NCI-H1436 treated with DMSO at 0.1 percent for 48 hours (cell line): ENCODE measurements at places on chromosomes 1 and 21.

GRCh38 chr1:197343663-197344273 is 75.7 kb downstream of the CRB1 start:
- DNase-seq = no peak

DNA sequence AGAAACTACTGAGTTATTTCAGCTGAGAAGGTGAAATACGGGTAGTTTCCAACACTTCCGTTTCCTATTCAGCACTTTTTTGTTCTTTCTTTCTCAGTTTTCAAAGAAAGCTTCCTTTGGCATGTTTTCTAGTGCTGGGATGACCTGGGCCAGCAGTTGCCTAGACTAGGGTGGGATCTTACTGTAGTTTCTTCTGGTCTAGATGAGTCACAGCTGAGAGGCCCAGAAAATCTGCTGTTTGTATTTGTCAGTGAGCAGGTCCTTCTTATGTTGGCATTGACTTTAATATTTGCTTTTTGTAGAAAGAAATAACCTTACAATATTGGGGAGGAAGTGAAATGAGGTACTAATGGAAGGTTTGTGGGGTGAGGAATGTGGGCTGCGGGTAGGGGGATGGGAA is 22.2 kb downstream of the C1orf21 start:
- no peak for DNase-seq

DNA sequence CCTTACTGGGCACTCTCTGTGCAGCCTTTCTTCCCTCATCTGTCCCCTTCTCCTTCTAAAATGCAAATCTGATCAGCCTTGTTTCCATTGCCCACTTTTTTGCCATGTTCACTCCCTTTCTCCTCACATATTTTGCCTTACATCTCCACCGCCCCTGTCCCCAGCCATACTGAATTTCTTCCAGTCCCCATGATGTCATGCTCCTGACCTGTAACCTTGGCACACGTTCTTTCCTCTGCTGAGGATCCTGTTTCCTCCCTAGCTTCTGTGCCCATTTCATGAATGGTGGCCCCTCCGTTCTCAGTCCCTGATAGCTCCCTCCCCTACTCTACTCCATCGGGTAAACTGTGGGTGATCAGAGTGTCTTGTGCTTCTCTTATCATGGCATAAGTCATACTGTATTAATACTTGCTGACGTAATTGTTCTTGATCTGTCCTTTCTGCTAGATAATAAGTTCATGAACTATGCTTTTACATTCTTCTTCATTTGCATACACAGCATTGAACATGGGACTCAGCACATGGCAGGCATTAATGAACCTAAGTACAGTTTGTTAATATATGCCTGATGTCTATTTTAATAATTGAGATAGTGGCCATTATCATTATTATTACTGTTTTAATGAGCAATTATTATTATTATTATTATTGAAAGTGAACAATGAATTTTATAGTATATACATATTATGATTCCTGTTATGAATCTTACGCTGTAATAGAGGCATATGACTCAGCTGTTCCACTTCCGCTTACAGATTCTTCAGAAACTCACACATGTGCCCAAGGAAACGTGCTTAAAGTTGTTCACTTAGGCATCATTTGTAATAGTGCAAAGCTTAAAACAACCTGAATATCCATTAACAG is 28.5 kb downstream of the MAP3K21 start:
- no peak for DNase-seq

GRCh38 chr1:935751-936231 is 12.1 kb downstream of the SAMD11 start:
- DNase-seq = no peak

- no peak for DNase-seq
These were observed 356 bp downstream of the TSPAN1 start for GRCh38 chr1:46175243-46175642.

GRCh38 chr1:106222403-106222802 is 834.1 kb upstream of the PRMT6 start:
- DNase-seq = no peak

DNA sequence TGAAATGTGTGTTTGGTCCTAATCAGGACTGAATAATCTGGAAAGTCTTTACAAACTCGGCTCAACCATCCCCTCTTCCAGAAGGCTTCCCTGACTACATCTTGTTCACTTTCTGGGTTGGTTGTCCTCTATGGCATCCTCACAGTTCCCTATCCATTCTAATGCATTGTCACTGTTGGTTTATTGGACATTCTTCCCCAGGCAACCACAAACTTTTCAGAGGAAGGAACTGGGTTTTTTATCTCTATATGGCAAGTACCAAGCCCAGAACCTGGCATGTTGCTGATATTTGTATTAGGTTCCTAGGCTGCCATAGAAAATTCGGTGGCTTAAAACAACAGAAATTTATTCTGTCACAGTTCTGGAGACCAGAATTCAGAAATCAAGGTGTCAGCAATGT is 363.5 kb upstream of the ST6GALNAC5 start:
- no peak for DNase-seq

GRCh38 chr1:217542136-217542777 is 88.6 kb downstream of the GPATCH2 start:
- DNase-seq = no peak

DNA sequence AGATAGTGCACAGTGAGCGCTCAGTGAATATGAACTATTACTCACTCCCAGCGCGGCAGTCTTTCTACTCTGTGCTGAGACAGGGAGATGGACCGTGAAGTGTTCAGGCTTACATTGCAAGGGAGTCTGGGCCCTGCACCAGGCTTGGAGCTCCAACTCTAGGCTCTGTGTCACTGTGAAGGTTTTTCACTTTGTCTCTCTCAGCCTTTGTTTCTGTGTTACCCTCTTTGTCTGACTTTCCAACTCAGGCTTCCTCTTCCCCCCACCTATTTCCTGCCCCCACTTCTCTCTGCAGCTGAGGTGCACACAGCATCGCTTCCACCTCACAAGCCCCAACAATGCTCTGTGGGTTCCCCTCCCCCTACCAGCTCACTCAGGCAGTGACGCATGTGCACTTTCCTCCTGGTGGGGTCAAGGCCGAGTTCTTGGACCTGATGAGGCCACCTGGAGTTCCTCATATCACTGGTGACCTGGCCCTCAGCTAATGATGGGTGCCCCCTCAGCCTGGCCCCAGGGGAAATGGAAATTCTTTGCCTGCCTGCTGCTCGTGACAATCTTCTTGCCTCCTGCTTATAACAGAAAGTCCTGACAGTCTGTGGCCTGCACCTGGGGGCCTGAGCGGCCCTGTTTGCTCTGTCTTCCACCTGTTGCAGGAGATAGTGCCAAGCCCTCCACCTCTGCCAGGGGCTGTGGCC is 1.1 kb upstream of the LCK start:
- DNase-seq = no peak

GRCh38 chr21:31459457-31459856 is 115.4 kb upstream of the TIAM1 start:
- DNase-seq = no peak

GRCh38 chr1:189962181-189962580 is 515.5 kb downstream of the BRINP3 start:
- DNase-seq = no peak

DNA sequence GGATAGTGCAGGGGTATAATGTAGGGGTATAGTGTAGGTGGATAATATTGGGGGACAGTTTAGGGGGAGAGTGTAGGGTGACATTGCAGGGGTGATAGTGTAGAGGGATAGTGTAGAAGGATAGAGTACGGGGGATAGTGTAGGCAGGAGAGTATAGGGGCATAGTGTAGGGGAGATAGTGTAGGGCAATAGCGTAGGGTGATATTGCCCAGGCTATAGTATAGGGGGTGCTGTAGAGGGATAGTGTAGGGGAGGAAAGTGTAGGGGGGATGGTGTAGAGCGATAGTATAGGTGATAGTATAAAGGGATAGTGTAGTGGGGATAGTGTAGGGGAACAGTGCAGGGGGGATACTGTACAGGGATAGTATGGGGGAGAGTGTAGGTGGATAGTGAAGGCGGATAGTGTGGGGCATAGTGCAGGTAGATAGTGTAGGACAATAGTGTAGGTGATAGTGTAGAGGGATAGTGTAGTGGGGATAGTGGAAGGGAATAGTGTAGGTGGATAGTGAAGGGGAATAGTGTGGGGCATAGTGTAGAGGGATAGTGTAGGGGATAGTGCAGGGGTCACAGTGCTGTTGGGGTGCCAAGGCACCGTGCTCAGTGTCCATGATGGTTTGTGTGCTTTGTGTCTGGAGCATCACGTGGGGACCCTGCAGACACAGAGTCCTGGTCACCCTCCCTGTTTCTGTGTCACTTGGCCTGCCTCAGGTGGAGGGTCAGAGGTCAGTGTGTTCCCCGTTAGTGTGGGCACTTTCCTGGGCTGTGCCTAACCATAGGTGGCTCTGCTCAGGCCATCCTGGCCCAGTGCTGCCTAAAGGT is 10.5 kb upstream of the ARF1 start:
- DNase-seq = no peak

DNA sequence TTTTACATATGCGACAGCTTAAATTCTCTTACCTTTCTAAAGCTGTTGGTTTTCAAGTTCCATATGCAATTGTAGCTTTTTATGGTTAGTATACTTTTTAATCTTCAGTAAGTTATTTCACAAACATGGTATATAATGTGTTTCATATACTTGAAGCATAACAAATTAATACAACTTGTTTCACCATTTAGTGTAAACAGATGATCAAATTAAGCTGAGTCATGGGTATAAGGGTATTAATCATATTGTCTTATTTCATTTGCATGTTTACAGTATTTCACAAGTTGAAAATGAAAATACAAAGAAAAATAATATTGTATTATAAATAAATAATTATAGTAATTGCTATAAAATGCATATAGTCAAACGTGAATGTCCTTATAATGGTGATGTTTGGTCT is 92.1 kb downstream of the PTPRC start:
- no peak for DNase-seq

DNA sequence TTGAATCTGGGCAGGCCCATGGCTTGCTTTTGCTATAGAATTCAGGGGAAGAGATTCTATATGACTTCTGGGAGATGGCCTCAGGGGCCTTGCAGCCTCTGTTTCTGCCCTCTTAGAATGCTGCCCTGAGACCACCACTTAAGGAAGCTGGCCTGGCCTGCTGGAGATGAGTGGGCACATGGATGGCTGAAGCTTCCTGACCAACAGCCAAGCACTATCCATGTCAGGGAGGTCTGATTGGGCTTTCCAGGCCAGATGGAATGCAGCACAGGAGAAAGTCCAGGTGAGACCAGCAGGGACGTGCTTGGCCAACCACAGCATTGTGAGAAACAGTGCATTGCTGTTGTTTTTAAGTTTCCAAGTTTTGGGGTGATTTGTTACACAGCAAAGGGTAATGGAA is 308.1 kb downstream of the PTPRU start:
- no peak for DNase-seq

GRCh38 chr1:179153217-179153616 is 71.3 kb downstream of the TOR3A start:
- DNase-seq = no peak

DNA sequence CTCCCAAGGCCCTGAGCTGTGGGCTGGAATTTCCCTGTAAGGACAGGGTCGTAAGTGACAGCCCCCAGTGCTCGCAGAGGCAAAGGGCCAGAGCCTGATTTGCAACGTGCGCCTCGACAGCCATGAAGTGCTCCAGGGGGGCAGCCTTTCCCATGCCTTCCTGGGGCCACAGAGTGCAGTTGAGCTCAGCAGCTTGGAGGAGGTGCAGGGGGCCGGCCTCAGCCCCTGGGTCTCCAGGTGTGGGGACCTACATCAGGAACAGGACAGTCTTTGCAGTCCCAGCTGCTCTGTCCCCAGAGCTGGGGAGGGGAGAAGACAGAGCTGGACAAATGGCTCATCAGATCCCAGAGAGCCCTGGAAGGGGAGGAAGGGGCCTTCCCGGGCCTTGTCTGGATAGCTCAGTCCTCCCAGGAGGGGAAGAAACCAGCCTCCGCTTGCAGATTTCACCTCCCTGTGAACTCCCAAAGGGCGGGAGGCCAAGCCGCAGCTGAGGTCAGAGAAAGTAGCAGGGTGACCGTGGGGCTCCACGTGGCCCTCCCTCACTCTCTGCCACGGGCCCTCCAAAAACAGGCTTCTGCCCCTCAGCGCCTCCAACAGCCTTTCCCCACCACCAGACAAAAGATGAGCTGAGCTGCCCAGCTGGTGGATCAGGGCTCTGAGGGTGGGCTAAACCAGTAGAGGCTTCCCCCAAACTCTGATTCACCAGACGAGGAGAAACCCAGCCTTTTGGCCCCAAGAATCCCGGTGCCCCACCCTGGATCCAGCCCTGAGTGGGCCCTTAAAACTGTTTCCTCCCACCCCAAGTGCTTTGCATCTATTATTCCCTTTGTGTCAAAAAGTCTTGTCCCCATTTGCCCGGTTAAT is 76.5 kb downstream of the DHRS3 start:
- no peak for DNase-seq

GRCh38 chr1:20138961-20139550 is at the start of gene PLA2G2F:
Gene PLA2G2F (plus strand): TSS chr1:20139323. CDS start chr1:20139428, 105 bp downstream.
- no peak for DNase-seq

- DNase-seq = peak; percentile 74
These were observed 13.4 kb downstream of the HYI start for GRCh38 chr1:43440358-43440757.

- no peak for DNase-seq
These were observed 154.4 kb upstream of the FGGY start for GRCh38 chr1:59142311-59143132.

GRCh38 chr1:160161965-160162705 is 10.7 kb downstream of the ATP1A4 start:
- DNase-seq = no peak

GRCh38 chr1:212542761-212543187 is 65.8 kb upstream of the ATF3 start:
- no peak for DNase-seq

DNA sequence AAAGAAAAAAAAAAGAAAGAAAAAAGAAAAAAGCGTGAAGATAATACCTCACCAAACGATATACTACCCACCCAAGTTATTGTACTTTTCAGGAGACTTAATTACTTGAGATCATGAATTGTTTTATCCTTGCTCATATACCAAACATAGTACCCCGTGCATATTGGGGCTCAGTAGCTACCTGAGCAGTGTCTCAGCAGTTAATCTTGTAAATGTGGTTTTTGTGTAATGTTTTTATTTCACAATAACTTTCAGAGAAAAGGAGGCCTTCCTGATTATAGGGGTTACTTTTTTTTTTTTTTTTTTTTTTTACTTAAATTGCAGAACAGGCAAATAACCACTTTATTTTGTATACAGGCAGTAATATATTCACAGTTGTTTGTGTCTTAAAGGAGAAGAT is 80.3 kb downstream of the OSBPL9 start:
- no peak for DNase-seq

DNA sequence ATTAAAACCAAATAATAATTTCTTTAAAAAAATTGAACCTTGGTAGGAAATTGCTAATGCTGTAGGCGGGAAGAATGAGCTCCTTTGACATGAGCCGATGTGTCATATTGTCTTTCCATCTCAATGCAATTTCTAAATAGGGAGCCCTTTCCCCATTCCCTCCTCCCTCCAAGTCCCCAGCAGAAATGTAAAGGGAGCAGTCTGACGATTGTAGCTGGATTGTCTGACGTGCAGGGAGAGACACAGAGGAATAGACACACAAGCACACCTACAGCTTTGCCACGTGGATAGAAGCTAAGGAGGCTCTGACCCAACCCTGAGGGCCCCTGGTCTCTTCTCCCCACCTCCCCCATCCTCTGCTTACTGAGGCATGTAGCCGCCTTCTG is 3.6 kb upstream of the SYT6 start:
- no peak for DNase-seq
